Stimulated activated CD4-positive, alpha-beta T cell treated with anti-CD3 and anti-CD28 coated beads, Interleukin-2, amount 100 ng/mL, for 4 hours (primary cell): ENCODE measurements at places on chromosomes 3 and 15.

DNA sequence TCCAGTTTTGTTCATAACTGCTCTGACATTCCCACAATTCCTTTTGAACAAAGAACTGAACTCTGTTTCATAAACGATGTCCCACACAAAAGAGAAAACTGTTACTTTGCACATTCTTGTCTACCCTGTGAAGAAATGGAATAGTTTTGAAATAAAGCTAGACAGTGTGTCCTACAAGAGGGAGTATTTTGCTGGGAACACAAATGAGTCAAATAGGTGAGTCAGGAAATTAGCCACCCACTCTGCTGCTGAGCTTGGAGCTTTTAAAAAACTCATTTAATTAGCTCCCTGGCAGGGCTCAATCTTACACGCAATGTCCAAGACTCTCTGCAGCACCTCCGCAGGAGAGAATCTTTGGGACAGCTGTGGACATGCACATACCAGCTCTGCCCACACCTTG is 193.4 kb downstream of the SLC9A9 start:
- DNase-seq = no peak

DNA sequence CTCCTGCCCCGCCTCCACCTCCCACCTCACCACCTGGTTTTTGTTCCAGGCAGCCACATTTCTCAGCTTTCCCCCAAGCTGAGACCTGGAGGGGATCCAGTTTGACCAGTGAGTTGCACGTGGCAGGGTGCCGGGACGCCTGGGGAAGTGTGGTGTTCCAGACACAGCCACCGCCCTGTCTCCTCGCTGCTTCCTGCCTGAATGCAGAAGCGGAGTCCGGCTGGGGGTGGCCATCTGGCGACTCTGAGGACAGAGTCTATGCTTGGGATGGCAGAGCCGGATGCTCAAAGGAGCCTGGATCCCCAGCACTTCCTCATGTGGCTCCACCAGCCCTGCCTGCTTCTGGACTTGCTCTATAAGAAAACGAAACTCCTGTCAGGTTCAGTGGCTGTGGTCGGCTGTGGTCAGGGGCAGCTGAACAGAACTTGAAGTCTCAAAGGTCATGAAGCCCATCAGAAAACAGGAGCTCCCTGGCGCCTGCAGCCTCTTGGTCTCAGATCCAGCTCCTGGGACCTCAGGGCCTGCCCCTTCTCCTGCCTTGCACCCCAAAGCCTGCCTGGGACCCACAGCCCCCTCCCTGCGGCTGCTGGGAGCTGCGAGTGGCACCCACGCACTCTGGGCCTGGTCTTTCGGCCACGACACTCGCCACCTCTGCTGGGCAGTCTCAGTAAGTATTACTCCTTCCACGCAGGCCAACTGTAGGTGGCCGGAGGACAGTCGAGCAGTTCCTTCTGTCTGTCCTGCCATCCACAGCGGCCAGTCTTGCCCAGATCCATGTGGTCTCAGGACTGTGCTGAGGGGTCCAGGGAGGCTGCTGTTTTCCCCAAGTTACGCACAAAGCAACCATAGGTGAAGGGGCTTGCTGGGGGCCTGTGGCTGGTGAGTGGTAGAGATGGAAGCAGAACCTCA is 112.8 kb upstream of the MEF2A start:
- no peak for DNase-seq

- no peak for DNase-seq
These were observed 185.6 kb downstream of the PLCL2 start for GRCh38 chr3:17070161-17070959.

DNA sequence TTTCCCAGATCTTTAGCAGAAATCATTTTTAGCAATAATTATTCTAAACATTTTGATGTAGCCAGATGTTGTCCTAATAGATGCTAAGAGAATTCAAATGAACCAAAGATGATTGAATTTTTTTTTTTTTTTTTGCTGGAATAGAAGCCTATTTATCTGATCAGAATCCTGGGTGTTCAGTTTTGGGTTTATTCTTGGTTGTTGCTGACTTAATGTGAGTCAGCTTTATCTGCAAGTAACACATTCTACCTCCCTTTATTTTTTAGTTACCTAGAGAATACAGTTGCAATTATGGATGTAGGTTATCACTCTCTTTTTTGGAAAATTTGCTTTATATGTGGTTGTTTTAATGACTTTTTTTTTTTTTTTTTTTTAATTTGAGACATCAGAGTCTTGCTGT is 6.4 kb downstream of the CEP97 start:
- no peak for DNase-seq

DNA sequence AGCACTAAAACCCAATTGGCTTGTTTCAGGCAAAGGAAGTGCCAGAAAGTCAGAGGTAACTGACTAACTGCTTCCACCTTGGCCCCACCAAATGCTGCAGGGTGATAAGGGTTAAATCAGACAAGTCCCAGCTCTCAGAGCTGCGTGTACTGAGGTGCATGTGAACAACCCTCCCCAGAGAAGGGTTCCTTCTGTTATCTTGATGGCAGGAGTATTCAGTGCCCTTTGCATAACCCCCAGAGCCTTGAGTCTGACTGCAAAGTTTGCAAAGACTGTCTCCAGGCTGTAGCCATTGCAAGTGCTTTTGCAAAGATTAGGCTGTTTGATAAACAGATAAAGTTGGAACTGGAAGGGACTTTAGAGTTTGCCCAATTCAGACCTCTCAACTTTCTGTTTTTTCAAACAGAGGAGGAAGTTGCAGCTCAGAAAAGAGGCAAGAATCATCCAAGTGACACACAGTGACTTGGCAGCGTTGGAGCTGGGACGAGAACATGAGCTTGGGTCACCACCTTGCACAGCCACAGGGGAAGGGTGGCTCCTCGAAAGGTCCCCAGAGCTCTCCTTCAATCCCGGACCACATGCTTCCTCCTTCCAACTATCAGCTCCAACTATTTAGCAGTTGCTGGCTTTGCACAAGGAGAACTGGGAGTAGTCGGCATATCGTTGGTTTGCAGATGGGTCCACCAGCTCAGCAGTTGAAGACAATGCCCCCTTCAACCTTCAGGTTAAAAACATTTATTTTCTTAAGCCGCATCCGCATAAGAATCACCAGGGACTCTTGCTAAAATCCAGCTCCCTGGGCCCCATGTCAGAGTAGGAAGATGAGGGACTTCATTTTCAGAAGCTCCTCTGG is 224.8 kb upstream of the HES1 start:
- DNase-seq = no peak
